Activated CD8-positive, alpha-beta memory T cell treated with anti-CD3 and anti-CD28 coated beads for 24 hours (primary cell): ENCODE measurements at places on chromosomes 16 and 17.

- DNase-seq = no peak
Measured at GRCh38 chr16:30721606-30722005, 22.6 kb downstream of the SRCAP start.

DNA sequence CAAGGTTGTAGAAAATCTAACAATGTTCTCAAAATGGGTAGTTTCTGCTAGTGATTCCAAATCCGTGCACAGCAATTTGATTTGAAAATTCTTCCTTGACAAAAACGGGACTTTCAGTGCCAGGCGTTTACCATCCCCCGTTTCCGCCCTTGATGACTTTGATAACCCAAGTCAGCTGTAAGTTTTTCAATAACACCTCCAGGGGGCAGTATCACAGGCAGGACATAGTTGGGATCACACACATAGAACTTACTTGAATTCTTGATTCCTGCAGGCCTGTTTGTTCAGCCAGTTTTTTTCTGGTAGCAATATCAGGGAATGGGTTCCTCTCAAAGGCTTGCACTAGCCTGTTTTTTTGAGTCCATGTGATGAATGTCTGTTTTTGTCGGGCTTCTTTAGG is 5.6 kb downstream of the DUXB start:
- DNase-seq = no peak

DNA sequence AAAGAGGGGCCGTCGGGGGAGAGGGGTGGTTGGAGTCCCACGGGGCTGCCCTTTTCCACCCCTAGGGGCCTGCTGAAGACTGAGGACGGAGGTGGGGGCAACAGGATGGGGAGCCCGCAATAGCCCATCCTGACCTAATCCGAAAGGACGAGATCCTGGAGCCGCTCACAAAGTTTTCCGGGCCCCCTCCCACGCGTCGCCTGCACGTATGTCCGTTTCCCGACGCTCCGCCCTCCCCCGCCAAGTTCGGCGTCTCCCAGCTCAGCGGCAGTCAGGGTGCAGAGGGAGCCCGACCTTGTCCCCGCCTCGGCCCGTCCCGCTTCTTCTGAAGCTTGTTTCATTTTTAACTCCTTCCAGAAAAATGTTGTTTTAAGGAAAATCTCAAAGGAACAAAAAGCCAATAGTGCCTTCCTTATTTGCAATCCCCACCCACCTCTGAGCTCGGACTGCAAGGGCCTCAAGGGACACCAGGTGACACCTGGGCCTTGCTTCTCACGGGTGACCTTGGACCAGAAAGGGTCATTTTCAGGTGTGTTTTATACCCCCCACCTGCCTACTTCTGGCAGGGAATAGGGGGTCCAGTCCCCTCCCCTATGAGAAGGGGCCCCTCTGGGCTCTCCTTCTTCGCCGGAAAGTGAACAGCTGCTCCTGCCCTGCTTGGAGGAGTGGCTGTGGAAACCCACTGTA is 3.4 kb upstream of the ZNF423 start:
- DNase-seq = no peak

DNA sequence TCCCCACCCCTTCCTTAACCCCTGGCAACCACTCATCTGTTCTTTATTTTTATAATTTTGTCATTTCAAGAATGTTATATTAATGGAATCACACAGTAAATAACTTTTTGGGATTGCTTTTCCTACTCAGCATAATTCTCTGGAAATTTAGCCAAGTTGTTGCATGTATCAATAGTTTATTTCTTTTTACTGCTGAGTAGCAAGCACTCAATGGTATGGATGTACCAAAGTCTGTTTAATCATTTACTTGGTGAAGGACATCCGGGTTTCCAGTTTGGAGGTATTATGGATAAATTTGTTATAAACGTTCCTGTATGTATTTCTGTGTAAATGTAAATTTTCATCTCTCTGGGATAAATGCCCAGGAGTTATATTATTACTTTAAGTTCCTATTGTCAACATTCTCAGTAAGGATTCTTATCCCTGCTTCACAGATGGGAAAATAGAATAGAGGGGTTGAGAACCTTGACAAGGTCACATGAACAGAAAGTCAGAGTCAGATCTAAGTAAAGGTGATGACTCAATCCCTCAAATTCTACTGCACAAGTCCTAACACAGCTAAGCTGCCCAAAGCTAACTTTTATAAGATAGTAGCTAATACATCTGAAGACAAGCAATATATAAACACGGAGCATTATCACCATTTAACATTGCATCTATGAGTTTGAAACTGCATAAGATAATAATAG is 62.4 kb upstream of the MTMR4 start:
- DNase-seq = no peak

DNA sequence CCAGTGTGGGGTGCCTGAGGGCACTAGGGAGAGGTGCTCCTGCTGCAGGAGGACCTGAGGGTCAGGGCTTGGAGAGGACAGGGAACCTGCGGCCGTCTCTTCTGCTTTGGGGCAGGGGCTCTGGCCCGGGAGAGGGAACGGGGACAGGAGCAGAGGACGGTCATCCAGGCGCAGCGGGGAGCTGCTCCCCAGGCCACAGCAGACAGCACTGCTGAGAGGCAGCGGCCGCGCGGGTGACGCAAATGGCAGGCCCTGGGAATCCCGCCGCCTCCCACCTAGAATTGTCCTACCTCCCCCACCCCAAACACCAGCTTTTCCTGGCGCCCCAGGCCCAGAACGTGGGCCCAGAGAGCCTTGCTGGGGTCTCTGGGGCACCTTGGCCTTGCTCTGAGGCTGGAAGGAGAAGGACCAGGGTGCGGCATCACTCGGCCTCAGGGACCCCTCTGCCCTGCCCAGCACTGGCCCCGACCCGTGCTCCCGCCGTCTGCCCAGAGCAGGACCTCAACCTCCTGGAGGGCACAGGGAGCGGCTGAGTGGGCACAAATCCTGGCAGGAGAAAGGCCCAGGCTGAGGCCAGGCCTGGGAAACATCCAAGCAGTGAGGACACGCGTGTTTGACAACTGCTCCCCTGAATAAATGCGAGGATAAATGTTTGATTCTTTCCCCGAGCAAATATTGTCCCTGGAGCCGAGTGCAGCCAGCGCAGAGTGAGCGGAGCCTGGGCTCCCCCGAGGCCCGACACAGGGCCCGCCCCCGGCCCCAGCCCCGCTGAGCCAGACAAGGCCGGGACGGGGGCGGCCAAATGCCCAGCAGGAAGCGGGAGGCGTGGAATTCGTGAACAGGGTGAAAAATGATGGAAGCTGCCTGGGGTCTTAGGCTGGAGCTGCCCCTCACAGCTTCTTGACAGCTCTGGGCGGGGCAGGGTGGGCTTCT is 8.5 kb downstream of the SSTR5 start:
- DNase-seq = no peak

- no peak for DNase-seq
Measured at GRCh38 chr16:66581246-66581952, 2.1 kb downstream of the CMTM2 start.

GRCh38 chr17:44555099-44555498 is 2.2 kb upstream of the FZD2 start:
- DNase-seq = no peak

- no peak for DNase-seq
Measured at GRCh38 chr16:89880477-89881367, 7.3 kb downstream of the TCF25 start.

GRCh38 chr17:10585529-10585928 is 36.1 kb upstream of the MYH2 start:
- DNase-seq = no peak

DNA sequence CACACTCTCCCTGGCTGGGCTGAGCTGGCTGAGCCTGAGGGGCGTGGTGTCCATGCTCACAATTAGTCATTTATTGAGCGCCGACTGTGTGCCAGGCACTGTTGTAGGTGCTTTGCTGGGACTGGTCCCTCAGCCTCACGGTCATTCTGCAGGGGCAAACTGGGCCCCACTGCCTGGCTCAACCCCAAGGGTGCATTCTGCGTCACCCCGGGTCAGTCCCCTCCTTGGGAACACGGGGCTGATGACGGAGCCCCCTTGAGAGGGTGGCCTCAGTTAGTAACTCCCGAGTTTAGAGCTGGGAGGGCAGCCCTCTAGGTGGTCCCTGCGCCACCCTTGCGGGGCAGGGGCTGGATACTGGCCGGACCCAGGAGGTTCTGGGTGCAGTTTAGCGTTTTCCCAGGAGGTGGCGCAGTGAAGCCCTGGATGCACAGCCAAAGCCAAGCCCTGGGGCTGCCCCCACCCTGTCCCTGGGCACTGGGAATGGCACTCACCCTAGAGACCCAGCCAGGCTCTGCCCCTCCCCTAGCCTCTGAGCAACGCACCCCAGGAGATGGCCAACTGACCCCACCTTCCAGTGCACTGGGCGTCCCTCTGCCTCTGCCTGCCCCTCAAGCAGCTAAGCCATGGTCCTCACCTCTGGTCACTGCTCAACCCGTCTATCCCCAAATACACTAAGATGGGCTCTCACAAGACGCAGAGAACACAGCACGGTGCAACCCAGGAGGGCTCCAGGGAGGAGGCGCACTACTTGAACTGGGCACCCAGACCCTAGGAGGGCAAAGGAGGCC is 243.2 kb upstream of the GSE1 start:
- peak; percentile 83 for DNase-seq

- DNase-seq = no peak
Measured at GRCh38 chr16:53022374-53022773, 30.3 kb downstream of the CHD9NB start.

DNA sequence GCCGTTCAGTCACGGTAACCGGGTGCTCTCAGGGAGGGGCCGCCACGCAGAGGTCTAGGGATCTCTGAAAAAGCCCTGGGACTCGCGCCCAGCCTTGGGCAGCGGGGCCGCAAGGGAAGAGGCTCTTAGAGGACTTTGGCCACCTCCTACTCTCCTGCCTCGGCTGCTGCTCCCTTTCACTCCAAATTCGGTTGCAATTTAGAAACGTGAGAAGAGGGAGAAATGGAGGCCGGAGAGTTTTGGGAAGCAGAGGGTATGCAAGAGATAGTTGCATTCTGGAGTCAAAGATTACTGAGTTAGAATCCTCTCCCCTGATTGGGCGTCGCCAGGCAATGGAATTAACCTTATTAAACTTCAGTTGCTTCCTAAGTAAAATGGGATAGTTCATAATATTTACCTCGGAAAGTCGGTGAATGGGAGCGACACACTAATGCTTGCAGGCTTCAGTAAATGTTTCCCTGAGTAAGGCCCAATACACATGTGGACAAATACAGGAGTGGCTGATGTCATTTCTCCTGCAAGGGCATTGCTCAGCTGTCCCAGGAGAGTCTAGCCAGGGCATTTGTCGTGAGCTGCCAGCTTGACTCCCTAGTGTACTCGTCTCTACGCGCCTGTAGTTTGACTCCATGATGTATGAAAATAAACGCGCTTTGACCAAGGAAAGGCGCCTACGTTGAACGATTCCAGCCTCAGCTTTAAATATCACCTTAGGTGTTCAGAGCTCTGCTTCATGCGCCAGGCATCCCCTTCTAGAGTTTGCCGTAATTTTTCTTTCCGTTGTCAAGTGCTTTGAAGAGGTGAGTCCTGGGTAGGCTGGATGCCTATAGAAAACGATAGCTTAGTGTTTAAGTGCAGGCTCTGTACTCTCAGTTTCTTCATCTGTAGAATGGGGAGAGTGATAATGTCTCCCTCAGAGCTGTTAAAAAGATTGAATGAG is 667 bp downstream of the OGFOD1 start:
- DNase-seq = no peak

GRCh38 chr16:56609463-56609921 is 1.1 kb downstream of the MT2A start:
- peak; percentile 79 for DNase-seq

GRCh38 chr17:75765981-75766380 is 989 bp upstream of the GALK1 start:
- no peak for DNase-seq

GRCh38 chr17:74584292-74585060 is 7.6 kb downstream of the CD300LD start:
- DNase-seq = no peak

- DNase-seq = no peak
Measured at GRCh38 chr17:6239241-6239798, 169.1 kb downstream of the WSCD1 start.

GRCh38 chr16:22031483-22032083 is 23.7 kb downstream of the MOSMO start:
- no peak for DNase-seq

GRCh38 chr16:16857603-16858283 is 478.8 kb downstream of the NPIPA7 start:
- DNase-seq = no peak

GRCh38 chr17:79982986-79983385 is 52.7 kb downstream of the TBC1D16 start:
- DNase-seq = no peak

GRCh38 chr17:29143894-29144293 is 36.3 kb downstream of the MYO18A start:
- DNase-seq = no peak

GRCh38 chr17:4948931-4949320 is 596 bp upstream of the PFN1 start:
- no peak for DNase-seq

DNA sequence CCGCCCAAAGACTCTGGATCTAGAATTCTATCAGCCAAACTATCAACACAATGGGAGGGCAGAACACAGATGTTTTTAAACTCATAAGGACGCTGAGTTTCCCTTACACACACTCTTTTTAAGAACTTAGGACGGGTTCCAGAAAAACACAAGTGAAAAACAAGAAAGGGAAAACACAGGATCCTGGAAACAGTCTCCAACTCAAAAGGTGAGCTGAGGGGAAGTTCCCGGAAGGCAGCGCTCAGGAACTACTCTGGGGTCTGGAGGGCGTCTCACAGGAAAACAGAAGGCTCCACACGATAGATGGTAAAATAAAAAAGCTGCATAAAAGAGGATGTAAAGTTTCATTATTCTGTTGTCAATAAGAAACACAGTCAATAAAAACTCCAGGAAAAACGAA is 80.2 kb upstream of the DOC2B start:
- no peak for DNase-seq

DNA sequence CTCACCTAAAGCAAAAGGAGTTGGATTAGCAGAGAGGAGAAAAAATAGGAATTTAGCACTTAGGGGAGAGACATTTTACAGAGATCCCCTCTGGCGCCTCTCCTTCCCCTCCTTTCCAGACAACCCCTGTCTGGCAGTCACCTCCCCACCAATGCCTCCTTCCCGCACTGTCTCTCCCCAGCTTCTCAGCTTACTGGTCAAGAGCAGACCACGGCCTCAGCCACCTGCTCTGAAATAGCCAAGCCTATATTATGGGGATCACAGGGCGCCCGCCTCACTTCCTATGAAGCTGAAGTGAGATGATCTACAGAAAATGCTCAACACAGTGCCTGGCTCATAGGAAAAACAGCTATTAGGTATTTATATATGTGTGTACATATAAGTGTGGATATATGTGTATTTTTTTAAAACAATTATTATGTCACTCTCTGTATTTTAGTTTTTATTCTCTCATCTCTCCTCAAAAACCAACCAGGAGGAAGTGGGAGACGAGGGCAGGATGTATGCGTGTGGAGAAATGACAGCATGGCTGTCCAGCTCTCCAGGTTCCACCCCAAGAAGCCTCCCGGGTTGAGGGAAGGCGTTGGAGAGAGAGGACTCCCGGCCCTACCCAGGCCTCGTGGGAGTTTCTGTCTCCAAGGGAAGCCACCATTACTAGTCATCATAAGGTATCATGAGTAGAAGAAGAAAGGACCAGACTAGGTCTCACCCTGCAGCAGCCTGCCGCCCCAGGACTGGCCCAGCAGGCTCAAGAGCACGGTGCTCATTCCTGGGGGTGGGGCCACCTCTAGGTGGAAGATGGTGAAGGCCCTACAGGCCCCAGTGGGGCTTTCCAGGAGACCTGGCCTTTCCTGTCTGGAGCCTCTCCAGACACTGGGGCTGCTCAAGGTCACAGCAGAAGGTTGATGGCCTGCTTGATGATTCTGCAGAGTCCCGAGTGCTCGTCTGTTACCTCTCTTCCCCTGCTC is 27.2 kb downstream of the MAP3K14 start:
- DNase-seq = no peak

GRCh38 chr16:85505794-85506634 is 107.1 kb upstream of the GSE1 start:
- no peak for DNase-seq

- no peak for DNase-seq
Measured at GRCh38 chr17:69375229-69375628, 39.3 kb upstream of the MAP2K6 start.
